ENCODE measurements at places on chromosomes 16 and 17.

DNA sequence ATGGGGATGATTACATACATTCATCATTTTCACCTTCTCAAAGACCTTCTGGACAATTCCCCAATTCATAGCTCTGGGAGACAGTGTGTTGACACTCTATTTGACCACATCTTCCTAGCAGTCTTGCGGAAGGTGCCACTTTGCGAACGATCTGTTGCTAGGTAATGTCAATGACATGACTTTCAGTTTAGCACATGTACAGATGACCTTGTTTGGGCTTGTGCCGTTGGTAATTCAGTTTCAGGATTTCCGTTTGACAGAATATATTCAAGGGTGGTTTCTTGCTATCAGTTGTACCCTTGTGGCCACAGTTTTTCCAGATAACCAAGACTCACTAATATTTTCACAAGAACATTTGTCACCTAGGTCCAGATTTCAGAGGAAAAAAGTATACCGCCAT, 478.2 kb downstream of the WWOX start:
- DNase-seq: no peak

- no peak for DNase-seq
These were observed 103.7 kb downstream of the RAP1GAP2 start for GRCh38 chr17:2899906-2900305.

DNA sequence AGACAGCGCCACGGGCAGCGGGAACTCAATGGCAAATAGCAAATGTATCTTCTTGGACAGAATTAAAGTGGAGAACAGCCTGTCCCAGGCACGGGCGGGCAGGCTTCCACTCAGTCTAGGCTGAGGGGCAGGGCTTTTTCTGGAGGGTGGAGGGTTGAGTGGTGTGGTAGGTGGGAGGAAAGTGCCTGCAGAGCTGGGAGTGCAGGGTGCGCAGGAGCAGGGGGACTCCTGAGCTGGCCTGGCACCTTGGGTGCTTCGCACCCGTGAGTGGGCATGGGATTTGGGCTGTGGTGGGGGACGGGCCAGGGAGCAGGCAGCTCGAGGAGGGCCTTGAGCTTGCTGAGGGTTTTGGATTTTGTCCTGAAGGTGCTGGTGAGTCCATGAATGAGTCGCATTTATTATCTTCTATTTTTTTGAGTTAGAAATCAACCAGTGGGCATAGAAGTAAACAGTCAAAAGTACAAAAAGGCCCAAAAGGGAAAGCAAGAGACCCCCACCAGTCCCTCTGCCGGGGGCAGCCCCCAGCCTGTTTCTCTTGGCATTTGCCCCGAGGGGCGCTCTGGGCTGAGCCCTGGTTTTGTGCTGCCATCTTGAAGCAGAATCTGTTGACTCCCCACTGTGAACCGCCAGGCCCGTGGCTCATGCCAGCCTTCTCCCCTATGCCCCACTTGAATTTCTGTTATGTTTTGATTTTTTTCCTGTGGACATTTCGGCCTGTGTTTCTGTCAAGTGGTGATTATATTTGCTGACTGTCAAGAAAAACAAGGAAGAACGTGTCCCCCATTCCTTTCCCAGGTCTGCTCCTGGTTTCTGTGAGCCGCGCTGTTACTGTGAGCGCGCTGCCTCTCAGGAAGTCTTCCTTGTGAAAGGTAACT, 8.2 kb downstream of the ADORA2B start:
- DNase-seq: no peak

DNA sequence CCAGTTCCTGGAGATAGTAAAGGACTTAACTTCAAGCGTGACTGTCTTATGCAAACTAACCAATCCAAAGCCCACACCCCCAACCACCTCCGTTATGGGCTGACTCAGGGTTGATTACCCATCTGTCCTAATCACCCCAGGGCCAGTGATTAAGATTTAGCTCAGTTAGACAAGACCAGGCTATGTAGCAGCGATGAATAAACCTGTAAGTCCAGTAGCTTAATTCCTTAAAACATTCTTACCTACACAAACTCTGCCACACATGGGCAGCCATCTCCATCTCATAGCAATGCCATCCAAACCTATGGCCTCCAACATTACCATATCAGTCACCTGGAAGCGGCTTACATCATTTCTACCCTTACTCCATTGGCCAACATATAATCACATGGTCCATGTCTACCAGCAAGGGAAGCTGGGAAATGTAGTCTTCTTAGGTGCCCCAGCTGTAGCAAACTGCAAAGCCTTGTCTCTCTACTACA, 266.7 kb downstream of the SHISA9 start:
- no peak for DNase-seq

DNA sequence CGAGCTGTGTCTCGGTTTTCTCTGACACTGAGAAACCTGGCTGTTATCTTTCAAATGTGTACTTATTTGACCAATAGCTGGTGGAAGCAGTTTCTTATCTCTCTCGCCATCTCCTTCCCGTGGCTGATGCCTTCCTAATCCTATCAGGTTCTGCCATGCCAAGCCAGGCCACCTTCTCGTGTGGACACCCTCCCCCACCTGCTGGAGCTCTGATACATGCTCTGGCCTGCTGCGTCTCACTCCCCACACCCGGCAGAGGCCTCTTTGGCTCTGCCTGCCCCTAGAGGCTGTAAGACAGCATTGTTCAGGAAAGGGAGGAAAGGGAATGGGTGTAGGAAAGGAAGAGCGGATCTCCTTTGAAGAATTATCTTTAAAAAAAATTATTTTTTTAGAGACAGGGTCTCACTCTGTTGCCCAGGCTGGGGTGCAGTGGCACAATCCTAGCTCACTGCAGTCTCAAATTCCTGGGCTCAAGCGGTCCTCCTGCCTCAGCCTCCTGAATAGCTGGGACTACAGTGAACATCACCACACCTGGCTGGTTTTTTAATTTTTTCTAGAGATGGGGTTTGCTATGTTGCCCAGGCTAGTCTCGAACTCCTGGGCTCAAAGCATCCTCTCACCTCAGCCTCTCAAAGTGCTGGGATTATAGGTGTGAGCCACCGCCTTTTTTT, 7.5 kb upstream of the ARMC5 start:
- DNase-seq: no peak

DNA sequence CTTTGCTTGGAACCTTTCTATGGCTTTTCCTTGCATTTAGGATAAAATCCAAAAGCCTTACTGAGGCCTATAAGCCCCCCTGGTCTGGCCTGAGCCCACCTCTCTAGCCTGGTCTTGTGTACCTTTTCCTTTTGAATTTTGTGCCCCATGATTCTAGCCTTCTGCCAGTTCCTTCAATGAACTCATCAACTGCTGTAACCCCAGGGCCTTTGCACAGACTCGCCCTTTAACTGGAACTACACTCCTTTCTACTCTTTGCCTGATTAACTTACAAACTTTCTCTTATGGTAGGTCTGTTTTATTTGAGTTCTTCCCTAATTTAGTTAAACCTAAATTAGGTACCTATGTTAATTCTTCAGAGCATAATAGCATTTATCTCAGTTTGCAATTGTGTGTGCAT, 24.2 kb downstream of the GJD3 start:
- DNase-seq: no peak
